ENCODE measurements at places on chromosomes 13 and 19. TPM values are rescaled to one million over a fixed set of nuclear protein-coding genes. Genes with fewer than 3 reads are reported as not detected.

The ZFP82 gene
- 0.78 TPM for total RNA-seq

GRCh38 chr19:455851-456546, 4.8 kb downstream of the SHC2 start:
- no peak overlapping the region for H3K27ac ChIP-seq
- H3K36me3 ChIP-seq: no peaks in the 10 kb centered on the region

- H3K27me3 ChIP-seq: no peaks in the 10 kb centered on the region
- no peak overlapping the region for H3K4me3 ChIP-seq
- no peaks in the 10 kb centered on the region for H3K36me3 ChIP-seq
- no peak overlapping the region for H3K27ac ChIP-seq
- no peak for DNase-seq
- no peaks in the 10 kb centered on the region for H3K4me1 ChIP-seq
Observed at GRCh38 chr19:32020538-32020937, 324.9 kb upstream of the ZNF507 start.

DNA sequence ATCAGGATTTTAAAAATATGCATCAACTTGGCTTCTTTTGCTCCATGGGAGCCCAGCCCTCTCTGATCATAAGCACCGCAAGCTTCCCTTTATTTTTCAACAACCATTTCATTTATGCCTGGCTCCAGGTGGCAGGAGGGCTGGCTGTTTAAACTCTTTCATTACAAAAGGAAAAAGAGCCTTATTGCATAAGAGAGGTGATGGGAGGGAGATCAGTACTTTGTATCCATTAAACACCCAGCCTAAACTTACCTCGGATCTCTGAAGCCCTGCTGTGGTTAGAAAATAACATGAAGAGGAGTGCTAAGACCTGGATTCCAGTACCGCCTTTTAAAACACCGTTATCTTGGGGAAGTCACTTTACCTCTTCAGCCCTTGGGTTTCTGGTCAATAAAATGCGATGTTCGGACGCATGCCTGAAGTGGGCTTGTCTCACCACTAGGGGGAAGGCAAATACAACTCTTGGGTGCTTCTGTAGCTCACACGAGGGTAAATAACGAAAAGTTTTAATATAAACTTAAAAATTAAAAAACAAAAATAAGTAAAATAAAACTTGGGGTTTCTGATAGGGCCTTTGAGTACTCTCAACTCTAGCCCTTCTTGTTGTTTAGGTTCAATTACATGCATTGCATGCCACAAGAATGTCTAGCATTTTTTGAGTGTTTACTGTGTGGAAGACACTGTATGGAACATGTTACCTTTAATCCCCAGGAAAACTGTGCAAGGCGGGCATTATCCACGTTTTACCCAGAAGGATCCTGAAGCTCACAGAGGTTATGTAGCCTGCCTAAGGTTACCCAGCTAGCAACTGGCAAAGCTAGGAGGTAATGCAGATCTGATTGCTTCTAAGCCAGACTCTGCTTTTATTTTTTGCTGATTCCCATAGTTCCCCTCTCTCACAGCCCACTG, 240.3 kb downstream of the LMO7 start:
- no peaks in the 10 kb centered on the region for H3K4me1 ChIP-seq
- H3K27me3 ChIP-seq: no peaks in the 10 kb centered on the region
- H3K36me3 ChIP-seq: no peaks in the 10 kb centered on the region
- peak; percentile 57 for DNase-seq
- H3K4me3 ChIP-seq: no peak overlapping the region

- H3K4me1 ChIP-seq: peaks cover 8% of the 10 kb centered on the region
- H3K27me3 ChIP-seq: no peaks in the 10 kb centered on the region
- DNase-seq: no peak
- H3K36me3 ChIP-seq: no peaks in the 10 kb centered on the region
Observed at GRCh38 chr13:83883061-83883523, 818 bp upstream of the SLITRK1 start.

- H3K27ac ChIP-seq: no peak overlapping the region
- no peaks in the 10 kb centered on the region for H3K36me3 ChIP-seq
- no peak for DNase-seq
- no peak overlapping the region for H3K4me3 ChIP-seq
- H3K27me3 ChIP-seq: no peaks in the 10 kb centered on the region
Observed at GRCh38 chr19:40273469-40274360, 11.4 kb downstream of the AKT2 start.

Data from body of pancreas (tissue), 4 donors.